Activated T-helper 1 cell treated with anti-CD3 and anti-CD28 coated beads, Interleukin-12 subunit alpha, Interleukin-12 subunit beta, Interleukin-2, Interleukin-4 antibody, amounts not matched to agents 30 ng/mL and 10 ng/mL and 1 ng/mL, durations not matched to agents 14 hours and 24 hours and 36 hours (primary cell): ENCODE measurements at places on chromosomes 12 and 14.

- no peak for DNase-seq
Measured at GRCh38 chr12:16785524-16785923, 179.6 kb upstream of the LMO3 start.

DNA sequence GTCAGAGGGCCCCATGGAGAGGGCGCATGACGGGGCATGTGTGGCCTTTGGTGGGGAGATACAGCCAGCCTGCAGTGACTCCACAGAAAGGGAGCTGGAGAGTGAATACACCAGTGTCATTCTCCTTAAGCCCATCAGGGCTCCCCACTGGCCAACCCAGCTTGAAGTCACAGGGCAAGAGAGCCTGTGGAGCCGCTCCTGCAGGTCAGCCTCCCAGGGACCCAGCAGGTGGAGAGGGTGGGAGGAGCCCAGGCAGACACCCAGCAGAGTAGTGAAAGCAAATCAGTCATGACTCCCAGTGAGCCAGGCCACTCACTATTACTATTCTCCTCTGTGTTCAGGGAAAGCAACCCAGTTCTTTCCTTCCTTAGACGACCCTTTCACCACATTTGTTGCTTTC, 110.0 kb upstream of the CPM start:
- no peak for DNase-seq

- DNase-seq = no peak
Measured at GRCh38 chr14:30875788-30876053, 1.4 kb downstream of the COCH start.

GRCh38 chr12:124395284-124395752, 100.4 kb downstream of the RFLNA start:
- no peak for DNase-seq

- no peak for DNase-seq
Measured at GRCh38 chr14:103192246-103192840, 69.1 kb downstream of the TNFAIP2 start.

DNA sequence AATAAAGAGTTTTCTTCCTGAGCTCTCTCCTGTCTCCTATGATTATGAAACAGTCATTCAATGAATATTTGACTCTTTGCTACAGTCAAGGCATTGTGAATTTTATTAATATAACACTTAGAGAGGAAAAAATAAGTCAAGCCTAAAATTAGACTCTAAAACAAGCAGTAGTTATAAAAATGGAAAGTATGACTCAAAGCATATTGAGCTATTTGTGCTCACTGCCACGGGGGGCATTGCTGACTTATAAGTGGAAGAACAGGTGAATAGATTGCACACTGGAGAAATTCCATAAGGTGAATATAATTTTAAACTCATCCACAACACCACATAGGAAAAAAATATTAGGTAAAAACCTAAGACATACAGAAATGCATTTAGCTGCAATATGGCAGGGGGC, 87.7 kb upstream of the CCDC196 start:
- DNase-seq = no peak

GRCh38 chr14:93430315-93431035, at the start of gene UNC79:
Gene UNC79, plus strand, starts transcription at chr14:93430939. Its CDS starts 91 bp downstream, at chr14:93431030.
- no peak for DNase-seq

DNA sequence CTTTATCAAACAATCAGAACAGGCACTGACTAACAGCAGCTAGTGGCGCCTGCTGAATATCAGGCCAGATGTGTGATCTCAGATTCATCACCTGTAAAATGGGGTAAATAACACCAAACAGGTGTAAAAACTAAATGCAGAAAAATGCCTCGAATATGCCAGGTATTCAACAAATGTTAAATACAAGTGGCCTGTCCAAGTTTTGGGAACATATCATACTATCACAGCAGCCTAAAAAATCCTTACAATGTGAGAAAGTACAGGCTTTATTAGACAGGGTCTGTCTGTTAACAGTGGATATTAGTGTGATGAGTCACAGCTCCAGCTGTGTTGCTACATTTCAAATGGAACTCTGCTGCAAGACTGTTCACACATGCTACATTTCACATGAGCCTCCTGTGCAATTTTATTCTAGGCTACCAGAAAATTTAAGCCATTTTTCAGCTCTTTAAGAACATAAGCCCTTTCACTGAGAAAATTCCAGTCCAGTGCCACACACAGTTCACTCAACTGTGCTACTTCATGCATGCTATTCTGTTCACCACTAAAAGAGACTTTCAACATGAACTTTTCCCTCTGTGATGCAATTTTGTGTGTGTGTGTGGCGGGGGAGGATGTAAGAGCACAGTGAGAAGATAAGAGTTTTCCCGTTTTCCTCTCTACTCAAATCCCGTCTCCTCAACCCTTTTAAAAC, 56.7 kb downstream of the MSRB3 start:
- DNase-seq = no peak

DNA sequence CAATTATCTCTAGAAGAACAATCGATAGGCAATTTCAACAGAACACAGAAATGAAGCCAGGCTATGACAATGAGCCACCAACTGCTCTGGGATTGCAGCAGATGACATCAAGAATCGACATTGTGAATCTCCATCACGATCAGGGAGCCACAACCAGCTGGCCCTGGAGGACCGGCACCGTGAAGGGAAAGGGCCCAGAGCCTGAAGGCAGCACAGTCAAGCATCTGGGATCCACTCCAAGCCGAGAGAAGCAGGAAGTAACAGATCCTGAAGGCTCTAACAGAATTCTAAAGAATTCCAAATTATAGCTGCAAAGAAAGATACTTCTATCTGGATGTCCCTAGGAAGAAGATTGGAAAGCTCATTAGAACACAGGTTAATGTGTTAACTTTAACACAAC, 61.0 kb downstream of the LRRC74A start:
- DNase-seq = no peak

DNA sequence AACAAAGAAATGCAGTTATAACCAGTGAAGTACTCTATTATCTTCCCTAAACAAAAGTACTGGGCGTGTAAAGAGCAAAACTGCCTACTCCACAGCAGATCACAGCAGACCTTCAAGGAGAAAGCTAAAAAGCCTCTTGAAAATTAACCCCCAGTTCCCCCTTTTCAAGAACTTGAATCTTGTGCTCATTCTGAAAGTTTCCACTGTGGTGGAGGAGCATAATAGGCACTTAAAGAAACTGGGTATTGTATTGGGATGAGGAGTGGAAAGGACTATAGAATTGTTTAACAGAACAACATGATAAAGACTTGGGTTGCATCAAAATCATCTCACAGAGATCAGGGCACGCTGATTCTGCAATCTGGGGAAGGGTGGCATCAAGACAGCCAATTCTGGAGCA, 51.1 kb downstream of the SLC25A47 start:
- no peak for DNase-seq

GRCh38 chr12:25816637-25817036, 141.8 kb upstream of the RASSF8 start:
- no peak for DNase-seq
